ENCODE measurements at places on chromosomes 13 and 19.
A peak's percentile ranks its signal among the peaks of the same experiment; 100 is the strongest.

DNA sequence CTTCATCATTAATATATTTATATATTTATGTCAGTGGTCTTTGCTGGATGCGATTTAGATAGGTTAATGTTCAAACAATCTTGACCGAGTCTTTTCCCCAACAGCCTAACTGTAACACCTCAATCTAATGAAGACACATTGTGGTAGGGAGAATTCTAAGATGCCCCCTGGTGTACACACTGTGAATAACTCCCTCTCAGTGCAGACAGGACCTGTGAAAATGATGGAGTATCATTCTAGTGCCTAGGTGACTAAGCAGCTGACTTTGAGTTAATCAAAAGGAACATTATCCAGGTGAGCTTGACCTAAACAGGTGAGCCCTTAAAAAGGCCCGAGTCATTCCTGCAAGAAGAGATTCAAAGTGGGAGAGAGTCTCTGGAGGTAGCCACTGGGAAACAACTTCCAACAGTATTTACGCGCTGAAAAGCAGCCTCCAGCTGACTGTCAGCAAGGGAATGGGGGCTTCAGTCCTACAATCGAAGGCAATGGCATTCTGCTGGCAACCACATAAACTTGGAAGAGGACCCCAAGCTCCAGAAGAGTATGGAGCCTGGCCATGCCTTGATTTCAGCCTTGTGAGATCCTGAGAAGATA, 28.0 kb upstream of the KBTBD7 start:
- DNase-seq, result peak; percentile 66

GRCh38 chr19:52990759-52991418, 22.8 kb upstream of the ERVV-1 start:
- DNase-seq, result no peak

GRCh38 chr19:11699931-11700794, 38.6 kb downstream of the ZNF823 start:
- no peak for DNase-seq

DNA sequence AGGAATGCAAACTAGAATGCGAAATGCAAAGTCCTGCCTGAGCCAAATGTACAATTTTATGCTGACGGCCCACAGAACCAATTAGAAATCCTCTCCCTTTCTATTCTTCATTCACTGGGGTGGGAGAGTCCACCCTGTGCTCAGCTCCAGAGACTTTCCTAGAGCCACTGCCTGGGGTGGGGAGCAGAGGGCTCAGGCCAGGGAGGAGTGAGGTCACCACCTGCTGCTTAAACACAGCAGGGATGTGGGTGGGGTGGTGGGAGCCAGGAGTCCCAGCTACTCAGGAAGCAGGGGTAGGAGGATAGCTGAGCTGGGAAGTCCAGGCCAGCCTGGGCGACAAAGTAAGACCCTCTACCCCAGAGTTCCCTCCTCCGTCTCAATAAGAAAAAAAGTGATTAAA, 26.9 kb upstream of the ZNF83 start:
- no peak for DNase-seq

DNA sequence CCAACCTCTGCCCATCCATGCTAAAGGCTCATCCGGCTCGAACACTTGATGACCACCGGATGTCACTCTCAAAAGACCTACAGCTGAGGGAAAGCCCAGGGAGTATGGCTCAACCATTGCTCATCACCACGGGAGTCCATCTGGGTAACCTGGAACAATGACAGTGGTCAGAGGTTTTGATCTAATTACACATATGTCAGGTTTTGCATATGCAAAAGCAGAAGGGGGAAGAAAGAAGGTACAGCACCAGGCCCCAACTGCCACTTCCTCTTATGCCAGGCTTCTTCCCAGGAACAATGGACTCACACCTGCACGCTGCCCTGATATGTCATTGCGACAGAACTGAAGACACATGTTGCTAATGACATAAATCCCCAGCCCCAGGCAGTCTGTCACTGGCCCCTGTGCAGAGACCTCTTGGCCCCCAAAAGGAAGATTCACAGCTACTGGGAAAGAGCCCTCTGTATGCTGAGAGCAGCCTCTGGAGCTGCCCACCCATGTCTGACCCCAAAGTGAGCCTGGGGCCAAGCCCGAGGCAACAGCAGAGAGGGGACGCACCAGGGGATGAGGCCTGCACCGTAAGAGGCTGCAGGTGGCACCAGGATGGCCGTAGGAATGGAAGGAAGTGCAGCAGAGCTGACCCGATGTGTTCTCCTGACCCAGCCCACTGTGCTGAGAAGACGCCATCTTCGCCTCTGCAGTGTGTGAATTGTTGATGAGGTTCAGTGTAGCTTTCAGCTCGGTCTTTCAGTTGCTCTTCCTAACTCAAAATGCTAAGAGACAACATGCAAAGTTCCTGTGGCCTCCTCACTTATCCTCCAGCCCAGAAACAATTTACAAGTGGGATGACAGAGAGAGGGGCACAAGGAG, 26.3 kb downstream of the EPS15L1 start:
- DNase-seq, result no peak

DNA sequence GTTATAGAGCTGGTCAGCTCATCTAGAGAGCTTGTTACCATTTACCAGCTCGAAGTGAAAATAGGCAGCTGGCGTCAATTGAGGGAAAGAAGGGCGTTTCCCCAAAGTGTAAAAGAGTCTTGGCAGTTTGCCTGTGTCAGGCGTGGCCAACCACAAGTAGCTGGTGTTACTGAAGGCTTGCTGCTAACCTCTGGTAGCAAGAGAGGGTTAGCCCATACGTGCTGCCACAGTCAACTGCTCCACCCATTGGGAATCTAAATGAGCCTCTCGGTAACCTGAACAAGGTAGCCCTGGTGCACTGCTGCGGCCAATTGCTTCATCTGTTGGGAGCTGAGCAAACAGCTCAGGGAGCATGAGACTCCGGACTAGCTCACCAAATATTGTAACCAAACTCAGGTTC, 314.9 kb upstream of the SLITRK5 start:
- DNase-seq, result no peak

DNA sequence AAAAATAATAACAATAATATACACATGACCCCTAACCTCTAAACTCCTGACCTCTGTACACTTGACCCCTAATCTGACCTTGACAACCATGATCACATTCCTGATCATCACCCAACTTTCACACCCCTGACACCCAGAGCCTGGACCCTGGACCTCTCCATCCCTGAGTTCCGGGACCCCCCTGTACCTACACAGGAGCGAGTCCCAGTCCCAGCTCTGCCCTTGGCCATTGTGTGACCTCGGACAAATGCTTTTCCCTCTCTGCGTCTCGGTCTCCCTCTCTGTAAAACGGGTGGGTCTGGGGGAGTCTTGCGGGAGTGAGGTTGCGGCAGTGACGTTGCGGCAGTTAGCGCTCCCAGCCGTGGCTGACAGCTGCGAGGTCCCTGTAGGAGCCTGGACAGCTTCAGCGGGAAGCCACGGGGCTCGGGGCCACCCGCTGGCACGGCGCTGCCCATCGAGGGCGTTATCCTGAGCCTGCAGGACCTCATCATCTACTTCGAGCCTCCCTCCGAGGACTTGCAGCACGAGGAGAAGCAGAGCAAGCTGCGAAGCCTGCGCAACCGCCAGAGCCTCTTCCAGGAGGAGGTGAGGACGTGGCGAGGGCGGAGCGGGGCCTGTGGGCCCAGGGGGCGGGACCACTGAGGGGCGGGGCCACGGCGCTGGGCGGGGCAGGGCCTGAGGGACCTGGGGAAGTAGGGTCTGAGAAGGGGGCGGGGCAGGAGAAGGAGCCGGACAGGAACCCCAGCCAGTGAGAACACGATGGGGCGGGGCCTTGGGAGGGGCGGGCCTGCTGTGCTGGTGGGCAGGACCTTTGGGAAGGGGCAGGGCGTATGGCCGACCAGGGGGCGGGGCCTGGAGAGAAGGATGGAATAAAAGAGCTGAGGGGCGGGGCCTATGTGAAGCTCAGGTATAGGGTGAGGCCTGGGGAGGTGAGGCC, 19.2 kb downstream of the RYR1 start:
- DNase-seq, result peak; percentile 34

DNA sequence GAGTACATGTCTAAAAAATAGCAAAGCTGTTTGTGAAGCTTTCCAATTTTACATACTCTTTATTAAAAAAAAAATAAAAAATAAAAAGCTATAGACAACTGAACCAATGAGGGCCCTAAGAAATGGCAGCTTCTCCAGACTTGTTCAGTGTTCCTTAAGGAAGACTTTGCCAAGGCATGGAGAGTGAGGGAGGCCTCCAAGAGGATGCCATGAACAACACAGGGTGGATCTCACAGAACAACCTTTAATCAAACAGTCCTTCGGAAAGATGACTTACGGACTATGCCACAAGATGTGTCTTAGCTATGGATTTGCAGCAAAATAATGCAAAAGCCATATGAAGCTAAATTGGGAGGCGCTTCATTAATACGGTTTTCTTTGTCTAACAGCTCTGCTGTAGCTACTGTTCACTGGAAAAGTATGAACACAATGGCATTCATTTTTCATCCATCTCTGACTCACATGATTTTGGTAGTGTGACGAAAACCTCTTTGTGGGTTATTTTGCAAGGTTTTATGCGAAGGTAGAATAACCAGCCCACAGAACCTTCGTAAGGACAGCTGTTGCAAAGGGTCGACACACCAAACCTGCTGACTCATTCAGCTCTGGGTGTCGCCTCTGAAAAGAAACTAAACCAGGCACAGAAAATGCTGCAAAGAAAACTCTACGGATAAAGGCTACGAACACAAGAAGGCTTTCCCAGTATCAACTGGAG, 27.7 kb downstream of the EFNB2 start:
- DNase-seq, result peak; percentile 26

DNA sequence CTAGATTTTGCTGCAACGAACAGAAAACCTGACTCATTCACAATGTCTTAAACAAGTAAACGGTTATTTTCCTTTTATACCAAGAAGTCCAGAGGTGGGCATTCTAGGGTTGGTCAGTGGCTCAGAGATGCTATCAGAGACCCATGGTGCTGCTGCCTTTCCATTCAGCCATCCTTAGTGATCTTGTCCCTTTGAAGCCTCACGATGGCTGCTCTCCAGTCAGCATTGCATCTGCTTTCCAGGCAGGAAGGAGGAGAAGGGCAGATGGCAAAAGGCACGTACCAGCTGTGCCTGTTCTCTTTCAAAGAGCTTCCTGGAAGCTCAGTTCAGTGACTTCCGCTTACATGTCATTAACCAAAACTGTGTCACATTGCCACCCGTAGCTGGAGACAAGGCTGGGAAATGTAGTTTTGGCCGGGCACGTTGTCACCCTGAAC, 30.1 kb downstream of the WDFY2 start:
- peak; percentile 72 for DNase-seq

- DNase-seq, result no peak
Measured at GRCh38 chr13:94612050-94612449, 10.4 kb downstream of the GPR180 start.

GRCh38 chr19:7641290-7642276, 4.7 kb downstream of the STXBP2 start:
- DNase-seq, result no peak

GRCh38 chr13:97892717-97893116, 60.8 kb upstream of the IPO5 start:
- DNase-seq, result no peak

DNA sequence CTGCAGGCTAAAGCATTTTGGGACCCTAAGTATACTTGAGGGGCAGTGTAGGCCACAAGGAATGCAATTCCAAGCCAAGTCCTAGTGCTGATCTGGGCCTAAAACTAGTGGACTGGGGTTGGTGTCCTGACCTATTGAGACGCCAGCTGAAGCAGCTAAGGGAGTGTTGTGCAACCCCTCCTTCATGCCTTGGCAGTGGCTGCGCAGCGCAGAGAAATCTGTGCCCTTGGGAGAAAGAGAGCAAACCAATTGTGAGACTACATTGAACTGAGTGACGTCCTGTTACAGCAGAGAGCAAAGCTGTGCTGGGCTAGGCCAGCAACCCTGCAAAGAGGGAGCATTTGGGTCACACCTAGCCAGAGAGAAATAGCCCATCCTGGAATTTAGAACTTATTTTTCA, 2715.0 kb upstream of the PCDH20 start:
- DNase-seq, result no peak

- DNase-seq, result no peak
Measured at GRCh38 chr13:48660361-48661076, 6.8 kb downstream of the CYSLTR2 start.

DNA sequence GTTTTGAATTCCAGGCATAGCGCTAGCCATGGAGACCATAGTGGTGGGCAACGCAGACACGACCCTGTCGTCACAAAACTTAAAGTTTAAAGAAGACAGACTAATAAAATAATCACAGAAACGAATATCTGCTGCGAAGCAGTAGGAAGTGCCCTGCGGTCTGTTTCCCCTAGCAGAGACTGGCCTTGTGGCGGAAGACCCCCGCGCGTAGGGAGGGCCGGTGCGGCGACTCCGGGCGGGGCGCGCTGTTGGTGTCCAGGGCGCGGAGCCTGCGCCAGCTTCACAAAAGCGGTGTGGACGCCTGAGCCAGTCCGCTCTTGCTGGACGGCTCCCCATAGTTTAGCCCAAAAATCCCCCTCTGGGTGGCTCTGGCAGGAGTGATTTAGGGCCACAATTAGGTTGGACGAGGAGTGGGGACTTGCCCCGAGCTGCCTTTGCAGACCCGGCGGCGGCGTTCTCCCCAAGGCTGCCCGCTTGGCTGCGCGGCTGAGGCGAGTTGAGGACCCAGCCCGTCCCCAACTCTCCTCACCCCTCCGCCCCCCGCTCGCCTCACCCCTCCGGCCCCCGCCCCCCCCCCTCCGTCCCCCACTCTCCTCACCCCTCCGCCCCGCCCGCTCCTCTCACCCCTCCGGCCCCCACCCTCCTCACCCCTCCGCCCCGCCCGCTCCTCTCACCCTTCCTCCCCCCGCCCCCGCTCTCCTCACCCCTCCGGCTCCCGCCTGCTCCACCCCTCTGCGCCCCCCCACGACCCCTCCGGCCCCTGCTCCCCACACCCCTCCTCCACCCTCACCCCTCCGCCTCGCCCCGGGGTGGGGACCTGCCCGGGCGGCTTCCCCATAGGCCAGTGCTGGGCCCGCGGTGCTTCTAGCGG, 14.2 kb upstream of the LATS2 start:
- no peak for DNase-seq

GRCh38 chr13:109989686-109990085, 203.3 kb upstream of the IRS2 start:
- no peak for DNase-seq

- DNase-seq, result no peak
Measured at GRCh38 chr13:87684850-87685742, 13.9 kb downstream of the SLITRK5 start.

GRCh38 chr19:10611907-10612306, 13.4 kb upstream of the SLC44A2 start:
- DNase-seq, result no peak

- DNase-seq, result no peak
Measured at GRCh38 chr13:41709511-41709910, 251.4 kb downstream of the VWA8 start.

DNA sequence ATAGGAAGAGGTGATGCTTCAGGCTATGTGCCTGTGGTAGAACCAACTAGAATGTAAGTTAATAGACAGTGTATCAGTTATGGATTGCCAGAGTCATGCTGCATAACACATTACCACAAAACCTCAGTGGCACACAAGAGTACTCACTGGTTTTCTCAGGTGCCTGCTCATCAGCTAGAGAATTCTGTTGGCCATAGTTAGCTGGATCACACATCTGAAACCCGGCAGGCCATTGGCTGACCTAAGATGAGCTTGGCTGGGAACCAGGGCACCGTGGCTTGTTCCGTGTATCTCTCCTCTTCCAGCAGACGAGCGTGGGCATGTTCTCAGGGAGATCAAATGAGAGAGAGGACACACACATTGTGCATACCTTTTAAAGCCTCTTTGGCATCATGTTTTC, 76.7 kb downstream of the TEX26 start:
- no peak for DNase-seq

GRCh38 chr19:42528354-42529247, at the start of gene CEACAM1:
TSS of gene CEACAM1 (minus strand) at chr19:42528481. CDS start at chr19:42528374, 107 bp downstream.
- peak; percentile 62 for DNase-seq

GRCh38 chr19:47247308-47247990, 8.9 kb upstream of the CCDC9 start:
- peak; percentile 82 for DNase-seq

Measured in activated CD4-positive, alpha-beta T cell treated with anti-CD3 and anti-CD28 coated beads, Interleukin-2, amount 50 U/mL, for 16 hours (primary cell).